ENCODE measurements at places on chromosomes 7 and 10. TPM values are rescaled to one million over a fixed set of nuclear protein-coding genes. Genes with fewer than 3 reads are reported as not detected.
A peak's percentile ranks its signal among the peaks of the same experiment; 100 is the strongest.

The LRGUK gene
- total RNA-seq: 0.32 TPM

The PAPOLB gene
- total RNA-seq: not detected

The DEPP1 gene
- total RNA-seq: 0.78 TPM

The CYP3A7 gene
- total RNA-seq: not detected

GRCh38 chr7:68288144-68288593, 1291.5 kb downstream of the TYW1 start:
- no peak overlapping the region for H3K4me3 ChIP-seq
- no peaks in the 10 kb centered on the region for H3K36me3 ChIP-seq
- DNase-seq: no peak
- no peak overlapping the region for H3K27ac ChIP-seq
- no peaks in the 10 kb centered on the region for H3K27me3 ChIP-seq
- H3K4me1 ChIP-seq: no peaks in the 10 kb centered on the region

DNA sequence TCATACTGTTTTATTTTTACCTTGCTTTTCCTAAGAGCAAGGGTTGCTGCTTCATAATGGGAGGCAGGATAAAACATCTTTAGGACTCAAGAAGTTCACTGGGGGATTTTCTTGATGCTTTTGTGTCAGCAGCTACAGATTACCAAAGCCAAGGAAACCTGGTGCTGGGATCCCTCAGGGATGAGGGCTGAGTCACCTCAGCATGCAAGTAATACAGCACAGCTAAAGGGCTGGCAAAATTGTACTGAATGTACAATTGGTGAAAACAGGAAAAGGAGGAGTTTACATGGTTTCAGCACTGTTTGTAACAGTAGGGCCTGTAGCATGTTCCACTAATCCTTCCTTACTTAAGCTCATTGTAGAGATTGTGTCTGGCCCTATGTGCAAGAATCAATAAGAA, 1056.8 kb downstream of the SORCS1 start:
- H3K27ac ChIP-seq: no peak overlapping the region
- H3K27me3 ChIP-seq: no peaks in the 10 kb centered on the region
- no peaks in the 10 kb centered on the region for H3K36me3 ChIP-seq

- H3K4me1 ChIP-seq: no peaks in the 10 kb centered on the region
- H3K4me3 ChIP-seq: no peak overlapping the region
- no peaks in the 10 kb centered on the region for H3K27me3 ChIP-seq
- no peak for DNase-seq
- H3K27ac ChIP-seq: no peak overlapping the region
Measured at GRCh38 chr7:130639388-130639787, 29.2 kb downstream of the COPG2 start.

DNA sequence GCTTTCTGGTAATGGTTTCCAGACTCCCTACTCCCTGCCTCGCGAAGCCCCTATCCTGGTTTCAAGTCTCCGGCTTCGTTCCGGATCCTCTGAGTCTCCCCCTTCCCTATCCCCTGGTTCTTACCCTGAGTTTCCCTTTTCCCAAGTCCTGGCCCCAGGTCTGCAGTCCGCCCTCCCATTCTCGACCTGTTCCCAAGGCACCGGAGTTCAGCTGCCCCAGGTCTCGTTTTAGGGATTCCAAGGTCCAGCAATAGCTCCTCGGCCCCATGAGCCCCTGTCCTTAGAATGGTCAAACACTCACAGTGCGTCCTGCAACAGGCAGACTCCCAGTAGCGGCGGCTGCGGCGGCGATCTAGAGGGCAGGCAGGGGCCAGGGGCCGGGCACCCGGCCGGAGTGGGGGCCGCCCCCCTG, 274 bp downstream of the PITX3 start:
- H3K4me1 ChIP-seq: peaks cover 49% of the 10 kb centered on the region
- no peaks in the 10 kb centered on the region for H3K36me3 ChIP-seq
- H3K27me3 ChIP-seq: peaks cover 14% of the 10 kb centered on the region
- no peak for DNase-seq

- no peak overlapping the region for H3K27ac ChIP-seq
- no peak overlapping the region for H3K4me3 ChIP-seq
- no peaks in the 10 kb centered on the region for H3K4me1 ChIP-seq
- no peak for DNase-seq
- H3K27me3 ChIP-seq: peaks cover 6% of the 10 kb centered on the region
Measured at GRCh38 chr10:88457660-88458059, 125.5 kb downstream of the RNLS start.

DNA sequence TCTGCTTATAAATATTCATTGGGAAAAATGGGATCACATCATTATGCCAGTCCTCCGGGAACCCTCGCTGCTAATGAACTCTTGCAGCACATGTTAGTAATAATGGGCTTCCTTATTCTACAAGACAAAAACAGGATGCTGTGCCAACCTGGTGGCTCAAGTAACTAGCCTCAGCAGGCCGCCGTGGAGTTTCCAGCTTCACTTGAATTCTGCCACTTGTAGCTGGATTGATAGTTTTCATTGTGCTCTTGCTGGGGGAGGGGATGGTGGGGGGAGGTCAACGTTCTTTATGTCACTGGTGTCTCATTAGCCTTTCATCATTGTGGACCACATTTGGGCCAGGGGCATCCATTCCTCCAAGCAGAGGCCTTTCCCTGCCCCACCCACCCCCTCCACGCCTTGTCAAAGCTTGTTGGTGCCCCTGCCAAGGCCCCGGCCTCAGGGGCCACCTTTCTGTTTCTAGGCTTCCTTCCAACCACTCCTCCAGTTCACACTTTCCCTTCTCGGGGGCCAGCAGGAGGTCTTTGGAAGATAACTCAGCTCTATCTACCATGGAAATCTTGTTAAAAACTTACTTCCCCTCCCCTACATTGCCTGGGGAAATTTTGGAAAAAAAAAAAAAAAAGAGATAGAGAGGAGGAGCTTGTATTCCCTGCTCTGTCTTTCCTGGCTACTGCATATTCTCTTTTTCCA, 153.9 kb downstream of the BMPER start:
- peaks cover 68% of the 10 kb centered on the region for H3K4me1 ChIP-seq
- peak overlapping the region; percentile 94 for H3K27ac ChIP-seq
- peak overlapping the region; percentile 54 for H3K4me3 ChIP-seq
- H3K36me3 ChIP-seq: peaks cover 36% of the 10 kb centered on the region

GRCh38 chr10:77514870-77515269, 122.7 kb downstream of the KCNMA1 start:
- peaks cover 11% of the 10 kb centered on the region for H3K36me3 ChIP-seq
- H3K27ac ChIP-seq: peak overlapping the region; percentile 88
- no peak overlapping the region for H3K4me3 ChIP-seq

GRCh38 chr7:101659706-101660105, 30.6 kb upstream of the MYL10 start:
- H3K4me3 ChIP-seq: no peak overlapping the region
- H3K27ac ChIP-seq: no peak overlapping the region
- no peak for DNase-seq
- no peaks in the 10 kb centered on the region for H3K4me1 ChIP-seq
- H3K36me3 ChIP-seq: no peaks in the 10 kb centered on the region

GRCh38 chr10:8037199-8037801, 17.2 kb upstream of the GATA3 start:
- H3K4me1 ChIP-seq: peaks cover under 1% of the 10 kb centered on the region
- H3K27ac ChIP-seq: no peak overlapping the region
- H3K27me3 ChIP-seq: peaks cover 68% of the 10 kb centered on the region
- no peaks in the 10 kb centered on the region for H3K36me3 ChIP-seq
- no peak overlapping the region for H3K4me3 ChIP-seq
- no peak for DNase-seq
